SK-N-SH treated with all-trans-retinoic acid at 6 μM for 48 hours (cell line): ENCODE measurements at places on chromosomes 4 and X.

GRCh38 chr4:143253166-143253565 lies 68.4 kb downstream of the USP38 start:
- ATAC-seq: no peak

DNA sequence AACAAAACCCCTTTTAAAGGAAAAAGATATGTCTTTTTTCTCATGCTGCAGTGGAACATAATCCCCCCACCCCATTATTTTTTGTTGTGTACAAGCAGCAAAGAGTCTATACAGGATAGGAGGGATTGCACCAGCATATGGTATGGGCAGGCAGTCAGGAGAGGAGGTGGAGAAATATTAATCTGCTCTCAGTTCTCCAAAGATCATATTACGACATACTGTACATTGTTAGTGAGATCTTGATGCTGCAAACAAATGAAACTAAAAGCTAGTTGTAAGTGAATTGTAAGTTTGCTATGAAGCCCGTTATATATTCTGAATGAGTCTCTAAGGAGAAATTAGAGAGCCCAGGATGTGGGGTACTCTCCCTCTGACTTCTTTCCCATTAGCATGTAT lies 75.3 kb downstream of the RAPGEF2 start:
- no peak for ATAC-seq

DNA sequence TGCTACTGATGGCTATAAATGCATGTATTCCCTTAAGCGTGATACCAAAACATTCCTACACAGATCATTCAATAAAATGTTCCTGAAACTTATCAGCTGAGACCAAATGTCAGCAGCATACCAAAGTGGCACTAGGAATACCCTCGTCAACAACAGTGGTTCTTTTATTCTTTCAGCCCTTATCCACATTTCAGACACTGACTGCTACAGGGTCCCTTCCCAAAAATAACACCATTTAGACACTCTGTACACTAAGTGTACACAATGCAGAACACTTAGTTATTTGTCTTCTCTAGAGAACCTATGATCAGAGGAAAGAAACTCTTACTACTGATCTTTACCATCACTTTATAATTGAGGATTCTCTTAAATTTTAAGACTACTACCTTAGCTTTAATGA lies 94.1 kb downstream of the ATRX start:
- no peak for ATAC-seq

- ATAC-seq: peak; percentile 4; the same call in 2 of the 3 replicates
Measured at GRCh38 chr4:98996056-98996764, 689 bp downstream of the METAP1 start.

DNA sequence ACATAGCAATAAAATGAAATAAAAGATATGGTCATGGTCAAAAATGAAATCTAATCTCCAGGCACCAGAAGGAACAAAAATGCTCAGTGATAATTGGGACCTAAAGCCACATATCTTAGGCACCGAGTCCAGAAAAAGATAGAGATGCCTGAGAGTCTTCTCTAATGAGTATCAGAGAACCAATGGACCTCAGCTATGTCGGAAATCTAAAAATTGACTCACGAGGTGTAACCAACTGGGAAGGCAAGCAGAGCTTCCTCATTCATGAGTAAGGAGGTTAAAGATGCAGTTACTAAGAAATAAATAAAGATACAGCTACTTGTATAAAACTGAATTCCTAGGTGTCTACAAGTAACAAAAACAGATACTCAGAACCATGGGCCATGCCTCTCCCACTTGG lies 72.1 kb downstream of the KLHL34 start:
- ATAC-seq: no peak

DNA sequence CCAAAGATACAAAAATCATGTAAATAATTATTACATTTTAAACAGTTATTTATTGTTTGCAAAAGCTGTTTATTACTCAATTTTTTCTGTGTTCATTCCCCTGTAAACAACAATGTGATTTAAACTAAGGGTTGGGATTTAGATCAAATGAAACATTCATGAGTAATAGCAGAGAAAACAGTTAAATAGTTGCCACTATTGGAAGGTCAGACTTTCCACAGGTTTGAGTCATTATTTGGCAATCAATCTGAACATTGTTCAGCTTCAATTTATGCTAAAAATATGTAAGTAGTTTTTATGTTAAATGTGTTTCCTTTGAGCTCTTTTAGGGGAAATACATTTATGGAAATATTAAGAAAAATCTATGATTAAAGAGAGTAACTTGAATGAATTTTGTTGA lies 144.9 kb downstream of the STIM2 start:
- peak; percentile 50 for ATAC-seq

DNA sequence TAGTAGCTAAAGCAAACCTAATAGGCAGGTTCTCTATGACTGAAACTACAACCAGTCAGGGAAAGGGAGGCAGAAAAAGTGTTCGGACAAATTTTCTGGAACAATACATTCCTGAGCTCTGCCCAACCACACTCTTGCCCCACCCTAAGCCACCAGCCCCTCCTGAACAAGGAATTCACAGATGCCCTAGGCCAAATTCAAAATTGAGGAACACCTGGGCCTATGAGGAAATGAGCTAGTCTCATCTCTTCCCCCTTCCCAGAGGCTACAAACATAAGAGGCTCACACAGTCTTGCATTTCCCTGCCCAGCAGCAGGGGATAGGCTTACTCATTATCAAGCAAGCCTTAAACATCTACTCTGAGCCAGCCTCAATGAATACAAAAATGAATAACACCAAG lies 284.7 kb downstream of the ZNF674 start:
- ATAC-seq: no peak

GRCh38 chr4:7861440-7861881 lies 78.2 kb downstream of the AFAP1 start:
- peak; percentile 59 for ATAC-seq
